ENCODE measurements at places on chromosomes 1 and 21. TPM values are rescaled to one million over a fixed set of nuclear protein-coding genes. Genes with fewer than 3 reads are reported as not detected.

DPH2 gene
- 52.8 TPM for total RNA-seq

HLX gene
- total RNA-seq = not detected

NTNG1 gene
- 93.8 TPM for total RNA-seq

KCNA3 gene
- 0.43 TPM for total RNA-seq

DUSP23 gene
- 31.0 TPM for total RNA-seq

VCAM1 gene
- total RNA-seq = 2.0 TPM

SPRR2D gene
- total RNA-seq = 0.62 TPM

HCRTR1 gene
- total RNA-seq = not detected

CYP4X1 gene
- not detected for total RNA-seq

VWA5B1 gene
- not detected for total RNA-seq

INTS3 gene
- total RNA-seq = 56.7 TPM

CHRM3 gene
- total RNA-seq = not detected

BROX gene
- 36.6 TPM for total RNA-seq

CD34 gene
- not detected for total RNA-seq

HP1BP3 gene
- total RNA-seq = 334 TPM

OR2L8 gene
- total RNA-seq = not detected

KCNE1 gene
- 0.13 TPM for total RNA-seq

KRTAP11-1 gene
- not detected for total RNA-seq

NR5A2 gene
- not detected for total RNA-seq

RCSD1 gene
- total RNA-seq = not detected

FCGR3B gene
- not detected for total RNA-seq

Measured in A673 (cell line).